ENCODE measurements at places on chromosomes 4 and X.
A peak's percentile ranks its signal among the peaks of the same experiment; 100 is the strongest.

DNA sequence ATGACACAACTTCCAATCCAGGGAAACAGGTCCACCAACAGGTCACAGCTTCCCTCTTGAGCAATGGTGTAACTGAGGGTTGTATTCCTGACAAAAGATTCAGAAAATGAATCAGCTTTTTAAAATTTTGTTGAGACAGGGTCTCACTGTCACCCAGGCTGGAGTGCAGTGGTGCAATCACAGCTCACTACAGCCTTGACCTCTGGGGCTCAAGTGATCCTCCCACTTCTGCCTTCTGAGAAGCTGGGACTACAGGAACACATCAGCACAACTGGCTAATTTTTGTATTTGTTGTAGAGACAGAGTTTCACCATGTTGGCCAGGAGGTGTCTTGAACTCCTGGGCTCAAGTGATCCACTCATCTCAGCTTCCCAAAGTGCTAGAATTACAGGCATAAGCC, 43.7 kb downstream of the SAT1 start:
- no peak for DNase-seq

- DNase-seq: no peak
Observed at GRCh38 chr4:80438016-80438415, 102.5 kb downstream of the CFAP299 start.

DNA sequence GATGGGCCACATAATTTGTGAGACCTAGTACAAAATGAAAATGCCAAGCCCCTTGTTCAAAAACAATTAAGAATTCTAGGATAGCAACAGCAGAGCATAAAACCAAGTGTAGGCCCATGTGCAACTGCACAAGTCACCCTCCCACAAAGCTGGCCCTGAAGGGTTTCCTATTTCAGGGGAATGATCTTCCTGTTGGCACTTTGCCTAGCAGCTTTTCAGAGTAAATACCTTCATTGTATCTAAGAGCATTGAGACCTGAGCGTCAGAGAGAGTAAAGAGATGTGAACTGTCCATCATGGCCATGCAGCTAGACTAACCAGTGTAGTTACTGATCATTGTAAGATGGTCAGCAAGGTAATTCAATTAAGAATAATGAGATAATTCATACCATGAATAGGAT, 113.6 kb downstream of the CNKSR2 start:
- DNase-seq: no peak

GRCh38 chrX:22128961-22129360, 96.8 kb downstream of the PHEX start:
- no peak for DNase-seq

DNA sequence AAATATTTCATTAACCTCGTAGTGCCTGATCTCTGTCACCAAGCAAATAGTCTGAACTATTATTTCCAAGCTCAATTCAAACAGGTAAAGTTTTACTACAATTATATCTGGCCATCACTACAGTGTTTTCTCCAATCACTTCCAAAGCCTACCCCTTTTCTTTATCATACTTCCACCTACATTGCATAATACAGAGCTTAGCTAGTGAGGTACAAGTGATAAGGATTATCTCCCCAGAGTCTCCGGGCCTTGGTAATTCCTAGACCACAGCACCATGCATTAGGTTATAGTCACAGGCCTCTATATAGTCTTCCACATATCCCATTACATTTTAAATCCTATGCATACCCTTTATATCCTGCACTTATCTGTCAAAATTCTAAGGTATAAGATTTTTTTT, 154.2 kb downstream of the SNCA start:
- DNase-seq: no peak

GRCh38 chr4:125091-125771, 930 bp downstream of the ZNF718 start:
- DNase-seq: no peak

GRCh38 chrX:89034679-89035078, 287.7 kb downstream of the CPXCR1 start:
- DNase-seq: no peak

- no peak for DNase-seq
Observed at GRCh38 chrX:31609130-31609529, 537.3 kb upstream of the FTHL17 start.

DNA sequence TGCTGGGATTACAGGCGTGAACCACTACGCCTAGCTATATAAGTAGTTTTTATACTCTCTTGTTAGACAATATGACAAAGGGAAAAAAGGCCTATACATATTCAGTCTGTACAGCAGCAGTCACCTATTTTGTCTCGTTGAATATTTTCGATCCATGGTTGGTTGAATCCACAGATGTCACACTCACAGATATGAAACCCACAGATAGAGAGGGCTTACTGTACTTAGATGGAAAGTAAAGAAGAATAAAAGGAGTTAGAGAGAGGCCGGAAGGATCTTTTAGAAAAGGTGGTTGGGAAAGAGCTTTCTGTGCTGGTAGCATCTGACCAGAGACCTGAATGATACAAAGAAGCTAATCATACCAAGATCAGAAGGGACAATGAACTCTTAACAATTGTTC, 38.3 kb upstream of the SPINK2 start:
- DNase-seq: no peak

DNA sequence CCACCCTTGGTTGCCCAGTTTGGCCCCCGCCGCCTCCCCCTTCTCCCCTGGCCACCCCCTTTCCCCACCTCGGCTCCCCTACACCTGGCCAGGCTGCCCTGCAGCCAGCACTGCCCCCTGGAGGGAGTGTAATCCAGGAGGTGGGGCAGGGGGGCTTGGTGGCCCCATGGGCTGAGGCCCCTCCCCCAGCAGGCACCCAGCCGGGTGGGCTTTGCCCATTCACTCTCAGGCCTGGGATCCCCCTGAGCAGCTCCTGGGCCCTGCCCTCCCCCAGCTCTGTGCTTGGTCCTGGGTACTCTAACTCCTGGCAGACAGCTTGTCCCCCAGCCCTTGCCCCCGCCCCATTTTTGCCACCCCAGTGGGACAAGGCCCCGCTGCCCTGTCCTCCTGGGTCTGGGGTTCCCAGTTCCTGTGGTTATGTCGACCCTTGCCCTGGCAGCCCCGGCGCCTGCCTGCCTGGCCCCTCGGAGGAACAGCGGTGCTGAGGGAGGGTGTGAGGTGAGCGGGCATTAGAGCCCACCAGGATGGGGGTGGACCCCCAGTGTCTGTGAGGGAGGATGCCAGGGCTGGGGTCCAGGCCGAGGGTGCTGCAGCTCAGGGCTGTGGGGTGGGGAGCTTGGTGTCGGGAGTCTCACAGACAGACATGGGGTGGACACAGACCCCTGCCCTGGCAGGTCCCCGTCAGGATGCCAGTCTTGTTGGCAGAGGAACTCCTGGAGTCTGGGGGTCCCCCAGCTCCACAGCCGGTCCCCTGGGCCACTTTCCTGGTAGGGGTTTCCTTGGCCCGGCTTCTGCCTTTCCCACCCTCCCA, 10.2 kb downstream of the NAT8L start:
- DNase-seq: no peak

GRCh38 chr4:86452422-86452891, 92.6 kb upstream of the MAPK10 start:
- DNase-seq: no peak

GRCh38 chr4:16227462-16227868, 1.2 kb upstream of the TAPT1 start:
- DNase-seq: peak; percentile 32

GRCh38 chrX:65634732-65635131, 32.7 kb upstream of the MSN start:
- DNase-seq: no peak

- DNase-seq: no peak
Observed at GRCh38 chr4:152278172-152278504, 257.8 kb downstream of the FBXW7 start.

- no peak for DNase-seq
Observed at GRCh38 chr4:155530857-155531256, 135.8 kb upstream of the GUCY1A1 start.

- DNase-seq: no peak
Observed at GRCh38 chr4:183129675-183130074, 30.6 kb downstream of the WWC2 start.
